Activated CD8-positive, alpha-beta T cell treated with anti-CD3 and anti-CD28 coated beads for 36 hours (primary cell): ENCODE measurements at places on chromosomes 13 and 19. TPM values are rescaled to one million over a fixed set of nuclear protein-coding genes. Genes with fewer than 3 reads are reported as not detected.

GRCh38 chr19:18710996-18711751, 27.7 kb downstream of the CRTC1 start:
- no peaks in the 10 kb centered on the region for H3K36me3 ChIP-seq
- no peaks in the 10 kb centered on the region for H3K27me3 ChIP-seq
- H3K4me3 ChIP-seq: no peak overlapping the region
- H3K27ac ChIP-seq: no peak overlapping the region
- DNase-seq: no peak

The CGB8 gene
- not detected for total RNA-seq

- no peak overlapping the region for H3K27ac ChIP-seq
- H3K4me3 ChIP-seq: no peak overlapping the region
- no peaks in the 10 kb centered on the region for H3K36me3 ChIP-seq
- no peak for DNase-seq
- H3K27me3 ChIP-seq: no peaks in the 10 kb centered on the region
Measured at GRCh38 chr13:98214008-98214643, 37.1 kb upstream of the RNF113B start.

The THSD8 gene
- 36.2 TPM for total RNA-seq

GRCh38 chr19:35644987-35645679, 3.0 kb upstream of the COX6B1 start:
- no peaks in the 10 kb centered on the region for H3K27me3 ChIP-seq
- peak overlapping the region; percentile 76 for H3K4me3 ChIP-seq
- H3K36me3 ChIP-seq: peaks cover 10% of the 10 kb centered on the region
- peak; percentile 92 for DNase-seq

DNA sequence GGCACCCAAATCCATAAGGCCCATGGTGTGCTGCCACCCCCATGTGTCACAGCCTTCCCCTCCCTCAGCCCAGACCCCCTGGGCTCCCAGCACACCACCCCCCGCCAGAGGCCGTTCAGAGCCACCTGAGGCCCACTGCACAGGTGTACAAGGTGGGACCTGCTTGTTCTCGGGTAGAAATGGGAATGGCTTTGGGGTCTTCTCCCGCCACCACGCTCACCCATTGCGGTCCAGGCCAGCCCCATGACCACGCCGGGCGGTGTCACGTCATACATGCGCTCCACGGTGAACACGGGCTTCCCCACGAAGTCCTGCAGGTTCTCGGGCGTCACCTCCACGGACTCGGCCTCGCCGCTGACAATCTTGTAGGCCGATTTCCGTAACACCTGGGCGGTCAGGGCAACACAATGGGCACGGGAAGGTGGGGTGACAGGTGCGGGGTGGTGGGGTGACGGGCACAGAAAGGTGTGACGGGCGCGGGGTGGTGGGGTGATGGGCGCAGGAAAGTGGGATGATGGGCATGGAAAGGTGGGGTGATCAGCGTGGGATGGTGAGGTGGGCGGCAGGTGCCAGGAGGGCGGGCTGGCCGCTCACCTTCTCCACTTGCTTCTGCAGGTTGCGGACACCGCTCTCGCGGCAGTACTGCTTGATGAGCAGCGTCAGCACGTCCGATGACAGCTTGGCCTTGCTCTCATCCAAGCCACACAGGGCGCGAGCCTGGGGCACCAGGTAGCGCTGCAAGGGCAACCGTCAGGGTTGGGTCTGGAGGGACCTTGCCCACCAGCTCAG, 4.3 kb downstream of the RPL36 start:
- H3K27me3 ChIP-seq: no peaks in the 10 kb centered on the region
- no peak overlapping the region for H3K27ac ChIP-seq
- peak overlapping the region; percentile 99 for H3K4me3 ChIP-seq
- H3K36me3 ChIP-seq: peaks cover 60% of the 10 kb centered on the region

DNA sequence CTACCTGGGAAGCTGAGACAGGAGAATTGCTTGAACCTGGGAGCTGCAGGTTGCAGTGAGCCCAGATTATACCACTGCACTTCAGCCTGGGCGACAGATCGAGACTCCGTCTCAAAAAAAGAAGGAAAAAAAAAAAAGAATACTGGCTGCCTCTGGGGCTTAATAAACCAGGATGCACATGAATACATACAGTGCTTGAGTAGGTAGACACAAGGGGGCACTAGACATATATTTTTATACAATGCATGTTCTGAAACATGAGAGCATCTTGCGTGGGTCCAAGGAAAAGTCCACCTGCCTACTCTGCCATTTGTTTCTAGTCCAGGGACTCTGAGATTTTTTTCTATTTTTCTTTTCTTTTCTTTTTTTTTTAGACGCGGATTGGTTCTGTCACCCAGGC, 31.2 kb downstream of the KEAP1 start:
- no peaks in the 10 kb centered on the region for H3K4me1 ChIP-seq
- DNase-seq: peak; percentile 19
- H3K36me3 ChIP-seq: peaks cover 1% of the 10 kb centered on the region
- no peak overlapping the region for H3K4me3 ChIP-seq
- no peak overlapping the region for H3K27ac ChIP-seq

The LRRC63 gene
- 0.59 TPM for total RNA-seq

The GPC5 gene
- total RNA-seq: 0.14 TPM

The ZNF888 gene
- total RNA-seq: 4.8 TPM

DNA sequence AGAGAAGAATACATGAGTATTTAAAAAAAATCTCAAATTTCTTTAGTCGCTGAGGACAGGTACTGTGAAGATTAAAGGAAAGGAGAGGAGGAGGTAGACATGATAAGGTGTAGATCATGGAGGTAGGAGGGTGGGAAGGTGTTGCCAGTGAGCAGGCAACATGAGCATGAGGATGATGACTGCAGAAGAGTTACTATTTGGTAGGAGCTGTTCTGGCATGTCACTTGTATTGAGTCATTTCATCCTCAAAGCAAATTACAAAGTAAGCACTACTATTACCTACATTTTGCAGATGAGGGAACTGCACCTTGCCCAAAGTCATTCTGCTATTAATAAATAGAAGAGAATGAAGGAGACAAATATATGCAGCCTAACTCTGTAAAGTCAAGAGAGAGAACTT, 435.8 kb upstream of the KLF12 start:
- no peak overlapping the region for H3K27ac ChIP-seq
- H3K27me3 ChIP-seq: peaks cover 27% of the 10 kb centered on the region
- peaks cover 3% of the 10 kb centered on the region for H3K4me1 ChIP-seq
- no peaks in the 10 kb centered on the region for H3K36me3 ChIP-seq
- H3K4me3 ChIP-seq: no peak overlapping the region
- DNase-seq: no peak

DNA sequence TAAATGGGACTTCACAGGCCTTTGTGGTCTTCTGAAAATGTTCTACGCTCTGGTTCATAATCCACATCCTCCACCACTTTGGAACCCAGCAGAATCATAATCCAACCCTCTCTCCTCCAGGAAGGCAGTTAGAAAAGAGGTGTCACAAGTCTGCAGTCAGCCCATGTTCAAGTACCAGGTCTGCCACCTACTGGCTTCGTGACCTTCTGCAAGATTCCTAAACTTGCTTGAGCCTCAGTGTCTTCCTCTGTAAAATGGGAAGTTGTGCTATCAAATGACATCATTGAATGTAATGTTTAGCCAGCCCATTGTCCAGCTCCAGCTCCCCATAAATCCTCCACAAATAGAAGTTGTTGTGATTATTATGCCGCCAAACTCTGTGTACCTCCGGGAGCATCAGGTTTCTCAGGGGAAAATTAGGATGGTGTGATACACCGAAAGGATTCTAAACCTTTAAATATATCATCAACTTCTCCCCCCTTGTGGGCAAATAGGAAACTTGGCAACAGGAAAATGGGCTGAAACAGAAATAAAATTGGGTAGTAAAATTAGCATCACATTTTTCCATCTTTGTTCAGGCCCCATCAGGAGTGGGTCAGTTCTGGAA, 109.7 kb downstream of the NUFIP1 start:
- no peaks in the 10 kb centered on the region for H3K4me1 ChIP-seq
- H3K4me3 ChIP-seq: no peak overlapping the region
- DNase-seq: peak; percentile 34
- H3K27me3 ChIP-seq: peaks cover 5% of the 10 kb centered on the region

DNA sequence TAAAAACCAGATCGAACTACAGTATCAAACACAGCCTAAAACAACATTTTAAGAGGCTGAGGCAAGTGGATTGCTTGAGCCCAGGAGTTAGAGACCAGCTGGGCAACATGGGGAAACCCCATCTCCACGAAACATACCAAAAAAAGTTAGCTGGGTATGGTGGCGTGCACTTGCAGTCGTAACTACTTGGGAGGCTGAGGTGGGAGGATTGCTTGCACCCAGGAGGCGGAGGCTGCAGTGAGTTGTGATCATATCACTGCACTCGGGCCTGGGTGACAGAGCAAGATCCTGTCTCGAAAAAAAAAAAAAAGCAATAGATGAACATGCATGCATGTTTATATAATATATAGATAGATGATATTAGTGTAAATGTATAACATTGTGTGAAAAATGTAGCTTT, 5.2 kb upstream of the MRPS31 start:
- DNase-seq: peak; percentile 51
- no peaks in the 10 kb centered on the region for H3K27me3 ChIP-seq
- peaks cover 35% of the 10 kb centered on the region for H3K4me1 ChIP-seq
- H3K36me3 ChIP-seq: no peaks in the 10 kb centered on the region
- H3K27ac ChIP-seq: peak overlapping the region; percentile 100
- H3K4me3 ChIP-seq: peak overlapping the region; percentile 62

DNA sequence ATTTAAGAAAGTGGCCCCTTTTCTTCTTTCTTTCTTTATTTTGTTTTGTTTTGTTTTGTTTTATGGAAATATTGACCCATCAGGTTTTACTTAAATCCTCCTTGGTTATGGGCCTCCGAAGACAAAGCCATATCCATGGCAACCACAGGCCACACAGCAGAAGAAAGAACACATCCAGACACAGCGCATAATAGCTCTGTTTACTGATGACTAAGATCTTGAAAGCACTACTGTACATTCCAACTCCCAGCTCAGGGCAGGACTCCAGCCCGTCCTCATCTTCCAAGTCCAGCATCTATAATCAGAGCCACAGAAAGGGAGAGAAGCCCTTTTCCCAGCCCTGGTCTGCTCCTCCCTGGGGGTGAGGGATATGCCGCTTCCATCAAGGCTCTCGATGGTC, 84.3 kb downstream of the NUFIP1 start:
- no peak for DNase-seq
- H3K27ac ChIP-seq: no peak overlapping the region
- no peaks in the 10 kb centered on the region for H3K4me1 ChIP-seq
- H3K36me3 ChIP-seq: no peaks in the 10 kb centered on the region

The KIRREL2 gene
- total RNA-seq: 1.4 TPM

The LGALS14 gene
- 1.8 TPM for total RNA-seq

- peak overlapping the region; percentile 15 for H3K4me3 ChIP-seq
- no peak for DNase-seq
- H3K27ac ChIP-seq: peak overlapping the region; percentile 97
- no peaks in the 10 kb centered on the region for H3K27me3 ChIP-seq
- H3K36me3 ChIP-seq: peaks cover 73% of the 10 kb centered on the region
Measured at GRCh38 chr19:10113964-10114650, 2.6 kb downstream of the P2RY11 start.

The ELSPBP1 gene
- total RNA-seq: not detected

The CD320 gene
- total RNA-seq: 62.2 TPM

DNA sequence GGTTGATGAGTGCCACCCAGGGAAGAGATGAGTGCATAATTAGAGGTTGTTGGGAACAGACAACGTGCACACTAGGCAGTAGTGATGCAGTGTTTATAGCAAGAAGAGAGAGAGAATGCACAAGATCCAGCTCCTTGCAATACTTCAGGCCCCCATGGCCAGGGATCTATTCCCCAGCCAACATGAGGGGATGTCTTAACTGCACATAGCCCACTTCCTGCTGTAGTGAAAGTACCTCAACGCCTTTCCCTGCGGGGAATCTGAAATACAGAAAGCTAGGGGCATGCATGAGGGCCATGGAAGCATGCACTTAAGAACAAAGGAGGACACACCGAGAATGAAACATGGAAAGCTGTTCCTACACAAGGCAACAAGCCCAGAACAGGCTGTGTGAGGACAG, 636.7 kb upstream of the GPC6 start:
- DNase-seq: no peak
- H3K27ac ChIP-seq: no peak overlapping the region
- H3K4me3 ChIP-seq: no peak overlapping the region
- H3K36me3 ChIP-seq: no peaks in the 10 kb centered on the region
- H3K27me3 ChIP-seq: no peaks in the 10 kb centered on the region
- no peaks in the 10 kb centered on the region for H3K4me1 ChIP-seq

The SLC7A10 gene
- not detected for total RNA-seq

The ZNF556 gene
- not detected for total RNA-seq

- H3K4me3 ChIP-seq: no peak overlapping the region
- no peaks in the 10 kb centered on the region for H3K27me3 ChIP-seq
- H3K4me1 ChIP-seq: no peaks in the 10 kb centered on the region
- H3K27ac ChIP-seq: no peak overlapping the region
- H3K36me3 ChIP-seq: no peaks in the 10 kb centered on the region
Measured at GRCh38 chr13:60794751-60795150, 397.7 kb downstream of the TDRD3 start.

GRCh38 chr19:18440936-18441803, 3.2 kb upstream of the ISYNA1 start:
- H3K4me1 ChIP-seq: peaks cover 28% of the 10 kb centered on the region
- H3K27ac ChIP-seq: peak overlapping the region; percentile 49
- H3K36me3 ChIP-seq: peaks cover 13% of the 10 kb centered on the region
- no peaks in the 10 kb centered on the region for H3K27me3 ChIP-seq
- no peak overlapping the region for H3K4me3 ChIP-seq

The KIR2DL3 gene
- not detected for total RNA-seq

DNA sequence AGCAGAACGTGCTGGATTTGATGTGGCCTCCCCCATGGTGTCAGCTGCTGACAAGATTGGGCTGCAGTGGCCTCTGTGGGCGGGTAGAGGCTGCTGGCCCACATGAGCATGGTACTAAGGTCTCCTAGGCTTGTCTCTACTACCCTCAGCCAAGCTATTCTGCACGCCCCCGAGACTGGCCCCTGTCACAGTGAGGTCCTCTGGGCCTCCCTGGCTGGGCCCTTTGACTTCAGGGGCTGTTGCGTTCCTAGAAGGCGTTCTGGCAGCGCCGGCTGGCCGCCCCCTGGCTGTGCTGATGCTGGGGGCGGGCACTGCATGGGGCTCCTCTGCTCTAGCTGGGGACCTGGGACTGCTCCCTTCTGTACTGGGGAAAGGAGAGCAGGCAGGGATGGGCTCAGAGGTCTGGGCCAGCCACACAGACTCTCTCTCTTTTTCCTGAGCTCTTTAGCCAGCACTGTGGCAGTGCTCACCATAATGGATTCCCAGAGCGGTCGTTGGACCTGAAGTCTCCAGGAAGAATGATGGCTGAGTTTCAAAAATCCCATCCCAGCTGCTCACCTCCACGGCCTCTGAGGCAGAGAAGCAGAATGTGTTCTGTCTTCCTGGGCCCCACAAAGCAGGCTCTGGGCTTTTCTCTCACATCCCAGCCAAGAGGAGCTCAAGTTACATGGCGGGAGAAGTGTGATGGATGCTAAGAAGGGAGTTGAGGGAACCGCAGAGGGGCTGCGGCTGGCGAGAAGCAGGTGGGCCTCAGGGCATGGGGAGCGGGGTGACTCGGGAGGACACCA, 32.3 kb downstream of the TSSK6 start:
- H3K4me3 ChIP-seq: no peak overlapping the region
- H3K27me3 ChIP-seq: no peaks in the 10 kb centered on the region
- peak overlapping the region; percentile 80 for H3K27ac ChIP-seq
- DNase-seq: no peak
